ENCODE measurements at places on chromosomes 3 and 15. TPM values are rescaled to one million over a fixed set of nuclear protein-coding genes. Genes with fewer than 3 reads are reported as not detected.

DNA sequence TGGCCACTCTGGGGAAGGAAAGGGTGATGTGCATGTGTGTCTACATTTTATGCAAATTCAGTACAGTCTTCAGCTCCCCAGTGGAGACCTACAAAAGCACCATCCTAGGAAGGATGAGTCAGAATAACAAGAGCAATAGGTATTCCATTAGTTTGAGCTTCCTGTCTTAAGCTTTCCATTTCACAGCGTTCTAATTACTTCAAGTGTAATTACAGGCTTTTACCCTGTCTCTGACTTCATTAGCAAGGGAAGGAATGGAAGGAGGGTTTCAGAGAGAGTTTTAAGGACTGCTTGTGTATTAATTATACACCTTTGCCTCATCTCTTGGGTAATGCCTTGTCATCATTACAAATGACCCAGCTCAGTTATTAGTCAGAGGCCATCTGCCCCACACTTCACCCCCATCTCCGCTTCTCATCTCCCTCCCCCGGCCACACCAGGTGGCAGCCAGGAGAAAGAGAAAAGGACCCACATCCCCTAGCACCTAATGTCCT lies 202.8 kb upstream of the MRPL3 start:
- no peak for DNase-seq

The TICRR gene
- total RNA-seq, result 4.0 TPM

The TTLL13 gene
- 0.07 TPM for total RNA-seq

- no peak for DNase-seq
These were observed 20.9 kb upstream of the MELTF start for GRCh38 chr3:197050511-197050910.

The PLA2G4E gene
- total RNA-seq, result not detected

The CCR9 gene
- not detected for total RNA-seq

DNA sequence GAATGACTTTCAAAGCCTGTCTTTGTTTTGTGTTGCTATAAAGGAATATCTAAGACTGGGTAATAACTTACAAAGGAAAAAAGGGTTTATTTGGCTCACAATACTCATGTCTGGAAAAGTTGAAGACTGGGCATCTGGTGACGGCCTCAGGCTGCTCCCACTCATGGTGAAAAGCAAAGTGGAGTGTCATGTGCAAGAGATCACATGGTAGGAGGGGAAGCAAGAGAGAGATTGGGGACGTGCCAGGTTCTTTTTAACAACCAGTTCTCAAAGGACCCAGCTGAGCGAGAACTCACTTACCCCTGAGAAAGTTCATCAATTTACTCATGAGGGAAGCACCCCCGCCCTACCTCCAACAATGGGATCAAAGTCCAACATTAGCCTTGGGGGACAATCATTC lies 929.4 kb downstream of the ROBO1 start:
- no peak for DNase-seq

GRCh38 chr15:62672268-62672667 lies 370.3 kb upstream of the TPM1 start:
- DNase-seq, result no peak

- no peak for DNase-seq
These were observed 22.8 kb upstream of the CYFIP1 start for GRCh38 chr15:23002920-23003319.

The C15orf40 gene
- 7.9 TPM for total RNA-seq

DNA sequence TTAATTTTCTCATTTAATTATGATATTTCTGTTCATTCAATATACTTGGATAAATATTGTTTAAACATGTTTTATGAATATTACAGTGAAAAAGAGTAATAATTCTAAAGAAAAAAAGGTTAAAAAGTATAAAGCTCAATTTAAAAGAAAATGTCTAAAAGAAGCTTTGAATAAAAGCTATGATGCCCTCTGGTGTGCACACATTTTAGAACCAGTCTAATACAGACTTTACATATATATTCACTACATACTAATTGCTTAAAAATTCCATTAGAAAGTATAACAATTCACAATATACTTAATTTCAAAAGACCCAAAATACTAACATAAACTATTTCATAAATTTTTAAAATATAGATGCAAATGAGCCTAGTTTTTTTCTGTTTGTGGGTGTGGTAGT lies 909.1 kb upstream of the ROBO1 start:
- DNase-seq, result no peak

- no peak for DNase-seq
These were observed 22.3 kb downstream of the MYO1E start for GRCh38 chr15:59350421-59350732.

DNA sequence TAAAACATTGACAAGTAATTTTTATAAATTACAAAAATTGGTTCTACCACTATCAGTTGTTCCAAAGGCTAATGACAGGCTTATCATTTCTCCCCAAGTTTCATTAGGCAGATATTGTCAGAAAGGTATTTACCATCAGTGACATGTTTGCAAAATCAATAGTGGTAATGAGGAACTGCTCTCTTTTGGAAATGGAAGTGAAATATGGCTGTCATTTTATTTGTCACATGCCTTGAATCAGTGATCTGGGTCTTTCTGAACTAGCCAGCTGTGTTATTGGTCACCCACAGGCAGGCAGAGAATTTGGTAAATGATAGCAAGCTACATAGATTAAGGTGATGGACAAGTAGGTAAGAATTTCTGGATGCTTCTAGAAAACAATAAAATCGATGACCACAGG lies 268.0 kb upstream of the ARHGEF26 start:
- no peak for DNase-seq

- no peak for DNase-seq
These were observed 37.0 kb upstream of the CASR start for GRCh38 chr3:122146466-122146865.

DNA sequence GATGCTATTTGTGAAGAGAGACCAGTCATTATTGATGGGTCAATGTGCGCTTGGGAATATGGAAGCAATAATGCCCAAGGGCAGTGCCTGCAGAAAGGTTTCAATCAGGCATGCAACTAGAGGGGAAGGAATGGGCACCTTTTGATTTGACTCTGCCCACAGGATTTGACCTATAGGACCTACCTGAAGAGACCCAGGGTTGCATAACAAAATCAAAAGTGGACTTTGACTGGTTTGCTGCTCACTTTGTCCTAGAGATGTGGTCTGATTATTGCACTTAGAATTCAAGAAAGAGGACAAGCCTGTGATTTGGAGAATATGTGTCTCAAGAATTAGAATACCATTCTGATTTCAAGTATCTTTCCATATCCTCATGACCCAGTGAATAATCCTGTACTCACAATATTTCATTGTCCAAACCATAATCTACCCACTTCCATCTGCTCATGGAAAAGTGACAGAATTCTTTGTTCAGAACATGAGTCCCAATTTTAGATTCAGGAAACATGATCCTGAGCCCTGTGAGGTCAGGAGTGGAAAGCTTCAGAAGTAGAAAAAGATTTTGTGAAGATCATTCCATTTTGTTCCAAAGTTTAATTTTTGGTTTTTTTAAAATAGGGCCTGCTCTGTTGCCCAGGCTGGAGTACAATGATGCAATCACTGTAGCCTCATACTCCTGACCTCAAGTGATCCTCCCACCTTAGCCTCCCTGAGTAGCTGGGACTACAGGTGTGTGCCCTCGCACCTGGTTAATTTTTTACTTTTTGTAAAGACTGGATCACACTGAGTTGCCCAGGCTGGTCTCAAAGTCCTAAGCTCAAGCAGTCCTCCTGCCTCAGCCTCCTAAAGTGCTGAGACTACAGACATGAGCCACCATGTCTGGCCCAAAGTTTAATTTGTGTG lies 151.3 kb upstream of the NR2E3 start:
- no peak for DNase-seq

The ARGFX gene
- not detected for total RNA-seq

DNA sequence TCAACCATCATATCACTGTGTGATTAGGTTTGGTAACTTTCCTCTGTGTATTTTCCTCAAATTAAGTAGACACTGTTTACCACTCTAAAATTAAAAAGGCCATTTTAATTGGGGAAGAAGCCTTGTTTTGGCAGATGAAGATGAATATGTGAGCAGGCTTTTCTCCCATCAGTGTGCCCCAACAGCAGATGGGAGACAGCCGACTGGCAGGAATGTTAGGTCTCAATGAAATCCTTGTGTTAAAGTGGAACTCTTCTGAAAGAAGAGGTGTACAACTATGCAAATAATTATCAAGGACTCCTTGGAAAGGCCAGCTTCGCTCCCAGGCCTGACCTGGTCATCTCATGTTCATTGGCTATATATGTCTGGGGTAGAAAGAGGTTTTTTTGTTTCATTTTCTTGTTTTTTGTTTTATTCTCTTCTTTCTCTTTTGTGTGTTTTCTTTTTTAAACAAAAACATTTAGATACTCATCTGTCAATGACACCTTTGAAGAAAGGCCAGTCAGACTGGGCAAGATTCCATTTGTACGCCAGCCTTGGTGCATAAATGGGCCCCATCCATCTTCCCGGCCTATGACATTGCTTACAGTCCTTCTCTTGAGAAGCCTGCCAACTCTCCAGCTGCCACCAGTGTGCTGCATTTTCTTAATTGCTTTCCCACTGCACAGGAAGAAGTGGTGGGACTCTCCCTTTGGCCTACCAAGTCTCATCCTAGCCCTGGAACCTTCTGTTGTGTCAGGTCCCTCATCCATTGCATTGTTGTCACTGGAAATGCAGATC lies 25.8 kb downstream of the LRTM1 start:
- DNase-seq, result no peak

- no peak for DNase-seq
These were observed 1.4 kb upstream of the ISLR2 start for GRCh38 chr15:74128785-74129585.

- DNase-seq, result no peak
These were observed 67.4 kb downstream of the XXYLT1 start for GRCh38 chr3:195203606-195204005.

- DNase-seq, result no peak
These were observed 10.9 kb downstream of the PXYLP1 start for GRCh38 chr3:141242377-141243092.

The ISLR gene
- total RNA-seq, result not detected

The ZBTB11 gene
- 22.0 TPM for total RNA-seq

GRCh38 chr3:28295898-28296490 lies 52.5 kb upstream of the ZCWPW2 start:
- DNase-seq, result no peak

The CD86 gene
- total RNA-seq, result not detected

Measured in MG63 (cell line).